ENCODE measurements at places on chromosomes 1 and 21.
A peak's percentile ranks its signal among the peaks of the same experiment; 100 is the strongest.

DNA sequence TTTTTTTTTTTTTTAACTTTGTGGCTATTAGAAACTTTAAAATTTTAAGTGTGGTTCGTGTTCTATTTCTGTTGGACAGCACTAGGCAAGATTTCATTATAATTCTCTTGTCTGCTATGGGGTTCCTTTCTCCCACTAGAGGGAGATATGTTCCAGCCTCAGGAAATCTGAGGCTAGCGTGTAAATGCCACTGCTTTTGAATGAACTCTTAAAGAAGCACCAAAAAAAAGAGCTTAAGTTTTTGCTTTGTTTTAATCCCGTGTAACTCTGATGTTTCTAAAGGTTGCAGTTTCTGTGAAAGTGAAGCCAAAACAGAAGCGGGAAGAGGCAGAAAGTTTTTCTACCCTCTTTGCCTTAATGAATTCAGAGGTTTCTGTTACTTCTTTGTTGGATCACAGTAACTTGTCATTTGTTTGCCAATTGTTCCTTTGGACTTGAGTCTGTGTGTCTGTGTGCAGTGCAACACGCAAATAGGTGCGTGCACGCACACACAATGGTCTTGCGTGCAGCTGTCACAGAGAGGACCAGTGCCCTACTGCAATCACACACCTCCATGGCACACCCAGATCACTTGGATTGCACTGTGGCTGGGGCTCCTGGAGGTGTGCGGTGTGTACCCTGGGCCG lies 32.3 kb downstream of the HHAT start:
- DNase-seq: peak; percentile 67

- DNase-seq: no peak
Observed at GRCh38 chr1:109929170-109929569, 18.5 kb downstream of the CSF1 start.

DNA sequence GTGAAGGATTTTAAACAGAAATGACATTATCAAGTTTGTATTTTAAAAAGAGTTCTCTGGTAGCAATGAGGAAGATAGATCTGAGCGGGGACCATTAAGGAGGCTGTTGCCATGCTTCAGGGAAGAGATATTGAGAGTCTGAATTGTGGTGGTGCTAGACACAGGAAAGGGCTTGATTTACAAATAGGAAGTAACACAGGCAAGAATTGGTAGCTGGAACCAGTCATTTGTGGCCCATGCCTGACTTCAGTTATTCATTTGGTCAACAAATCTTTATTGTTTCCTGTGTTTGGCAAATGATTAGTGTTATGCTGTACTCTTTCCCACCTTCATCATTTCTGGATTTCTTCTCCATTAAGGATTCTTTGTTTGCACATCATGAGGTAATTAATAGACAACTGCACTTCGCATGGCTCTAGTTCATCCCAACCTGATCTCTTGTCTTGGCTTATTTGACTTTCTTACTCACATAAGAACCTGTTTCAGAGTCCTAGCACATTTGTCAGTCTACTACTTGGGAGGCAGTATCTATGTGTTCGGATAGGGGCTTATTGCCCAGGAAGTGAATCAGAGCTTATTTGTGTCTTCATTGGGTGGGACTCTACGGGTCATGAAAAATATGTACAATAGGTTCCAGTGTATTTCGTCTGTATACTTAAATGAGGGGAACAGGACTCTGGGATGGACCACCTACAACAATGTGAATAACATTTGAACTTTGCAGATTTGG lies 32.3 kb downstream of the EEIG2 start:
- no peak for DNase-seq

GRCh38 chr1:54651608-54652007 lies 10.0 kb downstream of the MROH7 start:
- no peak for DNase-seq

DNA sequence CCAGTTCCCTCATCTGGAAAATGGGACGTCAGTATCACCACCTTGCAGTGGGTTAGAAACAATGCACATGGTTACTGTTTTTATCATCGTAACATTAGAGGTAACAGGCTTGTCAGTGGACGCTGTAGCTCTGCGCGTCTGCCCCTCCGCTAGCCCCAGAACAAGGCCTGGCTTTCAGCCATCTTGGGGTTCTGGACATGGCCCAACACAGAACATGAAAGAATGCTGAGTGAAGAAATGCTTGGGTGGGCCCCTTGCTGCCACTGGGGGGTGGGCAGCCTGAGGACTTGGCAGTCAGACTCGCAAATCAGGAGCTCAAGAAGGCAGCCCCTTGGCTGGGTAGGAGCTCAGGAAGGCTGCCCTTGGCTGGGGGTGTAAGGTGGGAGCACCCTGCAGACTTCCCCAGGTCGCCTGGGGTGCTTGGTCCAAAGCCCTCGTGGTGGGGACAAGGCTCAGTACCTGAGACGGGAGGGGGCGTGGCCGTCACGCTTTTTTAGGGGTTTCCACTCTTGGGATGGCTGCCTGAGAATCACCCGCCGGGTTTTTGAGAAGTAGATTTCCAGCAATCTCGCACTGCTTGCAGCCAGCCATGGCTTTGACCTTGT lies 51.7 kb downstream of the SLC37A1 start:
- DNase-seq: no peak

All from NCI-H69 (cell line).